ENCODE measurements at places on chromosomes 13 and 19.
A peak's percentile ranks its signal among the peaks of the same experiment; 100 is the strongest.

DNA sequence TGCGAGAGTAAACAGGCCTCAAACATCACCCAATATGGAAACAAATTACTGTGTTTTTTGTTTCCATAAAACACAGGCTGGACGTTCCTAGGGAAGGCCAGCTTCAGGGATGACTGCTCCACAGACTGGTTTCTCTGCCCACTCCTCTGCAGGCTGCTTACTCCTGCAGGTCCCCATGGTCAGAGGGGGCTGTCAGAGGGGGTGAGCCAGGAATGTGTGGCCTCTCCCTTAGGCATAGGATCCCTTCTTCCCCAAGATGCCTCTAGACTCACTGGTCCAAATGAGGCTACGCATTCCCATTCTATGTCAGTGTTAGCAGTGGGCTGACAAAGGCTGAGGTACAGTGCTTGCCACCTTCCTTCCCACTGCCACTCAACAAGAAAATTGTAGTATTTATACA is 229.8 kb downstream of the LHFPL6 start:
- no peak for DNase-seq

DNA sequence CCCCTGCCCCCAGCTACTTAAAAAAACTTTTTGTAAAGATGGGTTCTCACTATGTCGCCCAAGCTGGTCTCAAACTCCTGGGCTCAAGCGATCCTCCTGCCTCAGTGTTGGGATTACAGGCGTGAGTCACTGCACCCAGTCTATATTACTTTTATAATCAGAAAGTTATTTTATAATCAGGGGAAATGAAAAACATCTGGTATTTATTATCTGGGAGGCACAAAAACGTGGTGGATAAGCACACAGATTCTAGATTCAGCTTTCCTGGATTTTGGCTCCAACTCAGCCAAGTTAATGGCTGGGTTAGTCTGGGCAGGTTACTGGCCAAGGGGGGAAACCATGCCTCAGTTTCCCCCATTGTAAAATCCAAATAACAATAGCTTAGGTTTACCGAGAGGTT is 24.7 kb downstream of the KEAP1 start:
- DNase-seq, result no peak

DNA sequence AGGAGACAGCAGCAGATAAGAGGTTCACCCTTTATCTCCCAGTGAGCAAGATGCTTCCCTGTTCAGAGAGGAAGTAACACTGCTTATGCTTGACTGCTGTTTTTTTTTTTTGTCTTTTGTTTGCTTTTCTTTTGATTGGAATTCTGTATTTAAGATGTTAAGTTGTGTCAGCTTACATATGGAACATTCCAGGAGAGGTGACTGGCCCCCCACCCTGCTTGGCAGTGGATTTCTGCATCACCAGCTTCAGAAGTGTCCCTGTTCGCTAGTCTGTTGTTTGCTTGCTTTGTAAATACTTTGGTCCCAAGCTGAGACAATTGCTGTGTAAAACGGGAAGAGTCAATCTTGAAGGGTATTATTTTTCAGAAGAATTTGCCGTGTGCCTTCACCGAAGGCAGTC is 43.0 kb downstream of the IFT88 start:
- DNase-seq, result no peak

DNA sequence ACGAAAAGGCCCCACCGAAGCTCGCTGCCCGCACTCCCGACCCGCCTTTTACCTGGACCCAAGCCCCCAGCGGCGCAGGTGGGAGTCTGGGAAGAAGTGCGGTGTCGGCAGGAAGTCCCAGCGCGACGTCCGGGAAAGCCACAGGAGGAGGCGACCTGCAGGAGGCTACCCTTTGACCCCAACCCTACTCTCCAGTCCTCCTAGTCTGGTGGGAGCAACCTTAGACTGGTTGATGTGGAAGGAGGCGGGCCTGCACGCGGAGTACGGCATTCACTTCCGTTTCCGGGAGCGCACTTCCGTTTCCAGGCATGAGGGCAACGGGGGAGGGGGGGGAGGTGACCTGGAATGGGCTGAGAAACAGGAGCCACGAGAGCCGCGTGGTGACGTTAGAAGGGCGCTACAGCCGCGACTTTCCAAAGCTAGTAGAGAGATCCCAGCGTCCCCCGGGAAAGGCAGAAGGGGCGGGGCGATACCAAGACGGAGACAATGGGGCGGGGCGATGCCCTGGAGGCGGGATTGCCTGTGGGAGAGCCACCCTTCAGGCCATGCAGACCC is 28.5 kb downstream of the ZNF266 start:
- DNase-seq, result peak; percentile 65

DNA sequence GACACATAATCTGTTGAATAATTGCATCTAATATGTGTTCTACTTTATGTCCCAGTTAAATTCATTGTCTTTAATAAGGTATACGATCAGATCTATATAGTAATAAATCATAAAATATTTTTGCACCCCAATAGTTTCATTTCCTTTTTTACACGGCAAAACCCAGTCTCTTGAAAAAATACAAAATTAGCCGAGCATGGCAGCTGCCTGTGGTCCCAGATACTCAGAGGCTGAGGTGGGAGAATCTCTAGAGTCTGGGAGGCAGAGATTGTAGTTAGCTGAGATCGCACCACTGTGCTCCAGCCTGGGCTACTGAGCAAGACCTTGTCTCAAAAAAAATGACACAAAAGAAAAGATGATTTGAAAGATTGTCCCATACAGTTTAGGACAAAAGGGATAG is 52.3 kb upstream of the PARP4 start:
- DNase-seq, result no peak

DNA sequence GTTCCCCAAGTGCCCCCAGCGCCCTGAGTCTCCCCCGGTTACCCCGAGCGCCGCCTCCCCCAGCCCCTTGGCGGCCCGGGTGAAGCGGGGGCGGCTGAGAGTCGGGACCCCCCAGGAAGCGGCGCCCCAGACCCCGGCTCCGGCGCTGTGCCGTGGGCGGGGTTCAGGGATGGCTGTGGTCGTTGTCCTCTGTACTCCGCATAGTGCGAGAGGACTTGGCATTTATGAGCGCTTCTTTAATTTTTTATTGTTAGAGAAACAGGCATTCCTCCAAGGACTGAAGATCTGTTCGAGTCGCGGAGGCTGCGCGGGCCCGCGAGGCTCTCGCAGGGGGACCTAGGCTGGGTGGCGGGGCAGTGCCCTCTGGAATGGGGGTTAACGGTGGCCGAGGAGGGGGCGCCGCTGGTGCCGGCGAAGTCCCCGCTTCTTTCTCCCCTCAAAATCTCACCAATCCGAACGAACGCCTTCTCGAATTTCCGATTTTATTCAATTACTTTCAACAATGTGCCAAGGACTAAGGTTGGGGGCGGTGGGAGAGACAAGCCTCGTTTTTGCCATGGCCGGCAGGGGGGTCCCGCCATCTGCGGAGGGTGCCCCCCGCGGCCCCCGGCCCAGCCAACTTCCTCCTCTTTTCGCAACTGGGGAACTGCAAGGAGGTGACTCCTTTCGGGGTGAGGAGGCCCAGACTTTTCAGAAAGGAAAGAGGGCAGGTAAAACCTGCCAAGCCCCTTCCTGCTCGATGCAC is 596 bp upstream of the GJB2 start:
- no peak for DNase-seq

- no peak for DNase-seq
Observed at GRCh38 chr19:7971553-7972520, 28.4 kb upstream of the TIMM44 start.

GRCh38 chr13:28856287-28856686 is 36.1 kb downstream of the MTUS2 start:
- no peak for DNase-seq

DNA sequence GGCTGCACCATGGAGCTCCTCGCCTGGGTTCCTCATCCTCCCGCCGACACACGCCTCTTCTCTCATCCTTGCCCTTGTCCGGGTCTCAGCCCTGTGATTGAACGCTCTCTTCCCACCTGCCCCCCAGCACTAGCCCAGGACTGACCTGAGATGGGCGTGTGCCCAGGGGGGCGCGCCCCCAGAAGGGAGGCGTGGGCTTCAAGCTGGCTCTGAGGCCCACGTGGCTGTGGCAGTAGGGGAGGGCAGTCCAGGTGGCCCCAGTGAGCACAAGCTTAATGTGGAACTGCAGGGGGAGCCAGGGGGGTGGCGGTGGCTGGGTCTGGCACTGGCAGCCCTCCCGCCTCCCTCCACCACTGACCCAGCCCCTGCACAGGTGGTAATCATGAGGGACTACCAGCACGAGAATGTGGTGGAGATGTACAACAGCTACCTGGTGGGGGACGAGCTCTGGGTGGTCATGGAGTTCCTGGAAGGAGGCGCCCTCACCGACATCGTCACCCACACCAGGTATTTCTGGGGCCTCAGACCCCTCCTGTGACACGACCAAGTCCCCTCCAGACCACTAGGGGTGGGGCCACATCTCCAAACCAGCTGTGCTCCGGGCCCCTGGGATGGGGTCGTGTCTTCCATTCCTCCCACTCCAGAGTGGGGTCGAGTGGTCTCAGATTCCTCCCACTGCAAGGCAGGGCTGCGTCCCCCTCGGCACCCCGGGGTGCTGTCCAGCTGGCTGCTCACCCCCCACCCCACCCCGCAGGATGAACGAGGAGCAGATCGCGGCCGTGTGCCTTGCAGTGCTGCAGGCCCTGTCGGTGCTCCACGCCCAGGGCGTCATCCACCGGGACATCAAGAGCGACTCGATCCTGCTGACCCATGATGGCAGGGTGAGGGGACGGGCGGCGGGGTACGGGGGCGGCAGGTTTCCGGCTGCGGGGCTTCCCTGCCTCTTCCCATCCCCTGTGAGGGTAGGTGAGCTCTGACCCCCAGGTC is 21.9 kb upstream of the NCCRP1 start:
- no peak for DNase-seq

DNA sequence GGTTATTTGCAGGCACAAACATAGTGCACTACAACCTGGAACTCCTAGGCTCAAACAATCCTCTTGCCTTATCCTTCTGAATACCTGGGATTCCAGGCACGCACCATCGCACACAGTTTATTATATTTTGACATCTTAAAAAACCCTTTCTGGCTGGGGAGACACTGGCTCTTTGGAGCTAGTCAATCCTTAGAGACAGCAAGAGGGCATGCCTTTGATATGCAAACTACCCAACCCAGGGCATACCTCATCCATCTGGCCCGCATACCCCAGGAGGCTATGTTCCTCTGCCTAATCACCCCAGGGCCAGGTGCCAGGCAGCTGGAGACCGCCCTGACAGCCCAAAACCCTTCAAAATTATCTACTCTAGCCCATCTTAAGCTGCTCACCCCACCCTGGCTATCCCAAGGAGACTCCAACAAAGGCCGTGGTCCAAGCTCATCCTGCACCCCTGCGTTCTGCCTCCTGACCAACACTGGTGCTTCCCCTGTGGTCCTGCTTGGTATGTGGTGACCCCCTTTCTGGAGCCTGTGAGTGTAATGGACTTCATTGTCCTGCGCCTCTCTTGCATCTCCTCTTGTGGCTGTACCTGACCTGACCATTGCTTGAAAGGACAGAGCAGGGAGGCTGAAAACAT is 86.4 kb downstream of the RGCC start:
- DNase-seq, result no peak

DNA sequence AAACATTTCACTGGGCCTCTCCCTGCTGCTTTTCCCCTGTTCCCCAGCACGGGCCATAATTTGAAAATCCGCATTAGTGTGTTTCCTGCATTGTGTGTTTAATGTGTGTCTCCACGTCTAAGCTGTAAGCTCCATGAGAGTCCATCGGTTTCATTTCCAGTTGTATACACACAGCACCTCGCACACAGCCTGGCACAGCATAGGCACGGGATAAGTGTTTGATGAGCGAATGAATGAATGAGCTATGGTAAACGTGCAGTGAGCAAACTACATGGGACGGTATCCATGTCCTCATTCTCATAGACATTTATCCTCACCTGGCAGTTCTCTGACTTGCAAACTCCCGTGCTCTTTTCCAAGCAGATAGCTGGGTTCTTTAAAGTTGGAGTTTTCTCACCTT is 106.1 kb downstream of the RAB20 start:
- DNase-seq, result no peak

GRCh38 chr19:43780706-43781525 is at the start of gene KCNN4:
Gene KCNN4, minus strand, starts transcription at chr19:43780973. Its CDS starts 112 bp downstream, at chr19:43780861.
- no peak for DNase-seq

GRCh38 chr19:3054265-3054971 is 7.9 kb downstream of the TLE5 start:
- DNase-seq, result no peak

DNA sequence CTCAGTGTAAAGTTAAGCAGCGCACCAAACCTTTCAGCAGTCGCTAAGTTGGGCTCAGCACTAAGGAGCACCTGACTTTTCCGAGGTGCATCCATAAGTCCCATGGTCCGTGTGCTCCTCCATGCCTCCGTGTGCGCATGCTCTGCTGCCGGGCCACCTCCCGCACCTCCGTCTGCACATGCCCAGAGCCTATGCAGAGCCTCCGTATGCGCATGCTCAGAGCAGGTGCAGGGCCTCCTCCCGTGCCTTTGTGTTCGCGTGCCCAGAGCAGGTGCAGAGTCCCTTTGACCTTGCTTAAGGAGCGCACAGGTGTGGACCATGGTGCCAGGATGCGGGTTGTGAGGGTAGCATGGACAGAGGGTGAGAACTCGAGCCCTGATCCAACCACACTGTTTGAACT is 46.0 kb downstream of the ATP11A start:
- DNase-seq, result peak; percentile 73

DNA sequence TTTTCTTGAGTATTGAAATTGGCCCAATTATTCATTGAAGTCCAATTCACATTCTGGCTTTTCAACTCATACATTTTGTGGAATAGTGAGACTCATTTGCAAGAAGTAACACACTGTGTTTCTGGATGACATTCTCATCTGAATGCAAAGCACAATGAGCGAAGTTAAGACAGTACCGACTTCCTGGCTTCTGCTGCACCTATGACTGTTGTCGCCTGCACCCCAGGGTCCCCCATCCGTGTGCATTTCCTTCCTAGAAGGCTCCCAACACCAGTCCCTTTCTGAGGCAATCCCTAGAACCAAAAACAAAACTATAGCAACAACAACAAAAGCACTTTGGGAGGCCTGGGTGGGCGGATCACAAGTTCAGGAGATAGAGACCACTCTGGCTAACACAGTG is 183.3 kb downstream of the SHISA2 start:
- DNase-seq, result no peak

- no peak for DNase-seq
Observed at GRCh38 chr13:36190771-36191170, 23.6 kb downstream of the SOHLH2 start.

GRCh38 chr13:99721606-99722337 is 220.5 kb downstream of the TM9SF2 start:
- DNase-seq, result no peak

GRCh38 chr19:33294058-33294798 is 8.1 kb downstream of the CEBPA start:
- peak; percentile 3 for DNase-seq

GRCh38 chr13:81318231-81319019 is 977.5 kb upstream of the SPRY2 start:
- no peak for DNase-seq

DNA sequence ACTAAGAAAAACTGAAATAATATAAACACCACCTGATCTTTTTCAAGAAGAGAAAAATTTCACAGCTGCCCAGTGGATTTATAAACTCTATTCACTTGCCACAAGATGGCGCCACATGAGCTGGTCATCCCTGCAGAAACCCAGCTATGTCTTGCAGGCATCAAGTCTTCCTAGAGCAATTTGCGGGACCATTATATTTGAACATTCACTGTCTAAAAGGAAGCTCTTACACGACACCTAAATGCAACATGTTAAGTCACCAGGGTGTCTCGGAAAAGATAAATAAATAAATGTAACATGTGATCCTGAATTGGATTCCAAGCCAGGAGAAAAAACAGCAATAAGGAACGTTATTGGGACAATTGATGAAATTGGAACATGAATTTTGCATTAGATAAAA is 20.3 kb upstream of the AKT2 start:
- DNase-seq, result peak; percentile 81
